ENCODE measurements at places on chromosomes 1 and 21. TPM values are rescaled to one million over a fixed set of nuclear protein-coding genes. Genes with fewer than 3 reads are reported as not detected.

DNA sequence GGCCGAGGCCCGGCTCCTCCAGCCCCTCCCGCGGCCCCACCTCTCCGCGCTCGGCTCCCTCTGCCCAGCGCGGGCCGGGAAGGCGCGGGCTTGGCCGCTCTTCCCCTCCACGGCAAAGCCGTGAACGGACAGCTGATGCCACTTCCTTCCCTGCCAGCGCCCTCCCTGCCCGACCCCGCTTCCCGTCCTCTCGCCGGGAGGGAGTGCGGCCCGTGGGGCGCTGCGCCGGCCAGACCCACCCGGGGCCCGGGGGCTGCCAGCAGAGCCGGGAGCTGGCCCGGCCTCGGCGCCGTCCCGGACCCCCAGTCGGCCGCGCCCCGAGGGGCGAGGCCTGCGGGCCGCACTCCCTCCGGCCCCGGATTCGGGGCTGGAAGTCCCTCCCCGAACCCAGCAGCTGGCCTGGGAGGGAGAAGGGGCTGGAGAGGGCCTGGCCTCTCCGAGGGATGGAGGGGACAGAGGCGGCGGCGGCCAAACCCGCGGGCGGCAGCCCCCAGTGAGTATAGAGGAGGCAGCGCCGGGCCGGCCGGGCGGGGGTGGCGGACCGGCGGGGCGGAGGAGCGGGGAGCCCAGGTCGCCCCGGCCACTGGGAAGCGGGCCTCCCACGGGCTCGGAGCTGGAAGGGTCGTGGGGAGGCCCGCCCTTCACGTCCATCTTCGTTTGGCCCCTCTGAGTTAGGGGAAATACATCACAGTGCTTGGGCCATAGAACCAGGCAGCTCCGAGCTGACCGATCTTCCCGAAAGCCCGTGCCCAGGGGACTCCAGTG, at the start of gene KIAA1614:
KIAA1614 (plus strand) TSS at position 97 of the 765 bp plus-strand sequence; CDS start at position 444, 347 bp downstream.
- DNase-seq: no peak
- H3K27me3 ChIP-seq: peaks cover 5% of the 10 kb centered on the region
- no peaks in the 10 kb centered on the region for H3K36me3 ChIP-seq

Gene WDR64
- total RNA-seq: not detected

Gene S100B
- total RNA-seq: not detected

Gene FMO4
- total RNA-seq: 0.77 TPM

DNA sequence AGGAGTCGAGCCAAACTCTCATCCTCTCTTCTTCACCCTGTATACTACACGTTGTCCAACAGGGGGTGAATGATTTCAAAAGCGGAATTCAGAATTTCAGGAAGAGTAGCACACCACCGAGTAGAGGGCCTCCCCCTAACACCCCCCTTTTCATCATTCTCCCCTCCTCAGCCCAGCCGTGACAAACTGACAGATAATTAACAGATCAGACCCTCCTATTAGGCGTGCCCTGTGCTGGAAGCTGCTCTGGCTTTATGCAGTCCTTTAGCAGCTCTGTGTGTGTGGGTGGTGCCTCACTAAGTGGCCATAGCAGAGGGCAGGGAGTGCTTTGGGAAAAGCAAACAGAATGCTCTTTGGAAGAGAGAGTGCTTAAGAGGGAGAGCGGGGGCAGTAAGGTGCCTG, 44.3 kb downstream of the PEX14 start:
- no peak for DNase-seq
- H3K36me3 ChIP-seq: peaks cover 4% of the 10 kb centered on the region
- H3K4me3 ChIP-seq: no peak overlapping the region
- peaks cover 4% of the 10 kb centered on the region for H3K27me3 ChIP-seq

Gene PARS2
- total RNA-seq: 3.3 TPM

Gene AMY1A
- not detected for total RNA-seq

- H3K4me3 ChIP-seq: no peak overlapping the region
- peaks cover 23% of the 10 kb centered on the region for H3K36me3 ChIP-seq
- H3K27me3 ChIP-seq: no peaks in the 10 kb centered on the region
- no peak overlapping the region for H3K27ac ChIP-seq
- H3K4me1 ChIP-seq: peaks cover 17% of the 10 kb centered on the region
Measured at GRCh38 chr1:155880950-155881349, 21.6 kb downstream of the SYT11 start.

Gene CR1
- not detected for total RNA-seq

Gene CORT
- total RNA-seq: not detected

DNA sequence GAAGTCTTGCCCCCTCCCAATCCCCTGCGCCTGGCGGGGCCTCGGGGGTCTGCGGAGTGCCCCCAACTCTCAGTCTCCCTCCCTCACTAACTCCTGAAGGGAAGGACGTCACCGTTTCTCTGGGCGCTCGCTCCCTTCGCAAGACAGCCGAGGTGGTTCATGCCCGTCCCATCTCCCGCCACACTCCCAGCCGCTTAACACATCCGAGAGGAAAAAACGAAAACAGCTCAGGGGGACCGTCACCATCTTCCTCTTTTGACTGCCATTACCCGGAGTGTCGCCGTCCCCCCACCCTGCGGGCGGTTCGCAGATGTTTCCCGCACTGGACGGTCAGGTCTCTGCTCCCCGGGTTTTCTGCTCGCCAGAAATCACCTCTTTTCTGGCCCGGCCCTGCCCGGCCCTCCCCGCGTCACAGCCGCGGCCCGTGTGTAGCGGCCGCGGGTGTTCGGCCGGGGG, 532 bp downstream of the ERO1B start:
- H3K27ac ChIP-seq: no peak overlapping the region
- peaks cover 11% of the 10 kb centered on the region for H3K4me1 ChIP-seq
- no peaks in the 10 kb centered on the region for H3K36me3 ChIP-seq
- peaks cover 12% of the 10 kb centered on the region for H3K27me3 ChIP-seq
- DNase-seq: no peak

GRCh38 chr1:113874012-113874879, 2.7 kb upstream of the PTPN22 start:
- no peak overlapping the region for H3K4me3 ChIP-seq
- H3K27ac ChIP-seq: no peak overlapping the region
- H3K27me3 ChIP-seq: no peaks in the 10 kb centered on the region

Gene ITLN1
- total RNA-seq: not detected

DNA sequence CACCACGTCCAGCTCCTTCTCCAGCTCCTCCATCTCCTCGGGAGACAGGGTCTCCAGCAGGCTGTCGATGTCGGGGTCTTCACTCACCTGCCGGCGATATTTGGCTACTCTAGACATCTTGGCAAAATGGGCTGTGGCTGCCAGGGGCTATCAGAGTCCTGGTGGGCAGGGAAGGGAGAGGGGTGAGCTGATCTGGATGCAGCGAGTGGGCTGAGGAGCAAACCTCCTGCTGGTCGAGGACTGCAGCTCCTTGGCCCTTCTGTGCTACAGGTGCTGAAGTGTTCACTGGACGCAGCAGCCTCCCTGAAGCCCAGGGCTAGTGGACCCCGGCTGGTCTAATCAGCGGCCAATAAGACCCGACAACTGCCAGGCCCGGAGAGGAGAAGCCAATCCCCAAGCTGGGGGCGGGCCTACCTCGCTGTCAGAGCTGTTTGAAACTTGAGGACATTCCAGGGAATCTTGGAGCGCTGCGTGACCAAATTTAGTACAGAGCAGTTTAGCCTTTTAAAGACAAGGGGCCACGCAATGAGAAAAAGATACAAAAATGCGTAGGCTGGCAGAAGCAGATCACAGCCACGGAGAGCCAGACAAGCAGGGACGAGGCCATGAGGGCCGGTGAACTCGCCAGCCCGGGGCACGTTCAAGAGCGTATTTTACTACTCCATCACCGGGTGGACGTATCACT, at the start of gene LMOD1:
LMOD1 (minus strand) TSS at position 325 of the 685 bp plus-strand sequence; CDS start at position 117, 208 bp downstream.
- H3K27ac ChIP-seq: peak within 1 kb of the TSS; percentile 86
- H3K36me3 ChIP-seq: 0 out of 2 replicates have a peak, but pooled peaks cover 4% of the 10 kb centered on the region
- H3K4me3 ChIP-seq: peak within 1 kb of the TSS; percentile 94
- peaks cover 1% of the 10 kb centered on the region for H3K27me3 ChIP-seq

GRCh38 chr1:24179251-24179840, 7.7 kb downstream of the IFNLR1 start:
- H3K4me3 ChIP-seq: no peak overlapping the region
- DNase-seq: no peak
- peaks cover 44% of the 10 kb centered on the region for H3K27me3 ChIP-seq
